ENCODE measurements at places on chromosomes 11 and 22.

DNA sequence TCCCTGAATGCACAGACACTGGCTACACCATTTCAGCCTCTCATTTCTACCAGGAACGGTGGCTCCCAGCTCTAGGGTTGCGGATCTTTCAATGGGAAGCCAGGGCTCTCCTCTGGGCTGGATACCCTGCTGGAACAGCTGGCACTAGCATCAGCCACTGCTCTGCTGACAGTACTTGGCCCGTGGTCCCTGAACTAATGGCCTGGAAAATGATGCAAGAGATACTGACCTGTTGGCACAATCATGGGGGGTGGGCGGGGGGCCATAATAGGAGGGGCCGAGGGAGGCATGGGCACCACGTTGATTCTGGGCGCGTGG lies 10.7 kb upstream of the TBC1D10A start:
- no peak for DNase-seq

- DNase-seq, result no peak
Measured at GRCh38 chr11:113386866-113387265, 713 bp upstream of the ANKK1 start.

- peak; percentile 61 for DNase-seq
Measured at GRCh38 chr11:95339086-95339901, 108.3 kb upstream of the SESN3 start.

DNA sequence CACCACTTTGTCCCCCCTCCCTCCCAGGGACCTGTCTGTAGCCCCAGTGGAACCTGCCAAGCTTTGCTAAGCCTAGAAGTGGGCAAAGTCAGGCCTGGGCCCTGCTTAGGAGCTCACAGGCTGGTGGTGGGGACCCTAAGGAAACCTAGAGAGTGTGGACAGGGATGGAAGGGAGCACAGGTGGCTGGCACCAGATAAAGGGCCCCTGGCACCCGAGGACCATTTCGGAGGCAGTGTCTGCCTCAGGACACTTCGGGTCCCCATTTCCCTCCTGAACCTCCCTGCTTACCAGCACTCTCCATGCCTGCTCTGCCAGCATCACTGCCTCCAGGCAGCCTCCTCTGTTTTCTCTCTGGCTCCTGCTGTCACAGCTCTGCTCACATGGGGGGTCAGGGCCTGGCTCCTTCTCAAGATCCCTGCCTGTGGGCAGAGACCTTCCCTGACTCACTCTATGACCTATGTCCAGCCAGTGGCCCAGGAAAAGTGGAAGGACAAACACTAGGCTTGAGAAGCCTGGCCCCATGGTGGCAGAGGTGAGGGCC lies 13.6 kb upstream of the OMP start:
- DNase-seq, result no peak

- DNase-seq, result no peak
Measured at GRCh38 chr22:43980996-43981395, 25.8 kb downstream of the SAMM50 start.

DNA sequence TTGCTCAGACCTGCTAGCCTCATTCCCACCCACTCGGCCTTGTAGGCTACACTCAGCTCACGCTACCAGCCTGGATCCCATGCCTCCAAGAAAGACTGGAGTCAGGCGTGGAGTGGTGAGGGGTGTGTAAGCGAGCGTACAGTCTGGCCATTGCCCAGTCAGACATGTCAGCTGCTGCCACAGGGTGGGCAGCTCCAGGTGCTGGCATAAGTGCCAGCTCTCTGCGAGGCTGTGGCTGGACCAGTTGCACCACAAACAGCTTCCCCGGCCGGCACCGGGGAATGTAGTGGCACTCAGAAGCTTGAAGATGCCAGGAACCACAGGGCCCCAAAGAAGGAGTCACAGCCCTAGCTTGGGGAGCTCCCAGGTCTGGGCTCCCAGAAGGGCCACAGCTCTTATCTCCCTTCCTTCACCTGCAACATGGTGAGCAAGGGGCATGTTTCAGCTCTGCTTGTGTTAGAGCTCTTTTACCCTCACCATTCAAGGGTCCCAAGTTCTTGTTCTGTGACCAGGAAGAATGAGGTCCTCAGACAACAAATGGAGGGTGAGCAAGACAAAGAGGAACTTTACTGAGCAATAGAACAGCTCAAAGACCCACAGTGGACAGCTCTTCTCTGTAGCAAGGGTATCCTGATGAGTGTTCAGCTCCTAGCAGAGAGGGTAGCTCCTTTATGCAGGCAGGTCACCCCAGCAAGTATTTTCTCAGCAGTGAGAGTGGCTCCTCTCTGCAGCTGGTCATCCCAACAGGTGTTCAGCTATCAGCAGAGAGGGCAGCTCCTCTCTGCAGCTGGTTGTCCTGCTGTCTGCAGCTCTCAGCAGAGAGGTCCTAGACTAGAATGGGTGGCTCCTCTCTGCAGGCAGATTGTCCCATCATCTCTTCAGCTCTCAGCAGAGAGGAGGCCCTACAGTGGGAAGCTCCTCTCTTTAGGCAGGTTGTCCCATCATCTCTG lies 6.0 kb downstream of the SBF2 start:
- no peak for DNase-seq

GRCh38 chr11:35307221-35307621 lies 112.1 kb downstream of the SLC1A2 start:
- DNase-seq, result no peak

DNA sequence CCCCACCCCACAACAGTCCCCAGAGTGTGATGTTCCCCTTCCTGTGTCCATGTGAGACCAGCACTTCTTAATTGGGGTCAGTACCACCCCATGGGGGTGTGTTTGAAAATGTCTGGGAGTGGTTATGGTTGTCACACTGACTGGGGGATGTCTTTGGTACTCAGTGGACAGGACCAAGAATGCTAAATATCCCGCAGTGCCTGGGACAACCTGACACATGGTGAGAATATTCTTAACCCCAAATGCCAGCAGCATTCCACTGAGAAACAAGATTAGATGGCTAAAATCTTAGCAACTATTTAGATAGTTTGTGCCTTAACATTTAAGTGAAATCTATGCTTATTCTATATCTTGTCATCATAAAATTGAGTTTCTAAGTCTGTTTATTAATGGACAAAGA lies 177.5 kb upstream of the ZBED5 start:
- no peak for DNase-seq

- DNase-seq, result no peak
Measured at GRCh38 chr22:49702068-49702397, 125.6 kb downstream of the BRD1 start.

GRCh38 chr11:130471731-130472433 lies 23.4 kb downstream of the ADAMTS15 start:
- DNase-seq, result no peak

DNA sequence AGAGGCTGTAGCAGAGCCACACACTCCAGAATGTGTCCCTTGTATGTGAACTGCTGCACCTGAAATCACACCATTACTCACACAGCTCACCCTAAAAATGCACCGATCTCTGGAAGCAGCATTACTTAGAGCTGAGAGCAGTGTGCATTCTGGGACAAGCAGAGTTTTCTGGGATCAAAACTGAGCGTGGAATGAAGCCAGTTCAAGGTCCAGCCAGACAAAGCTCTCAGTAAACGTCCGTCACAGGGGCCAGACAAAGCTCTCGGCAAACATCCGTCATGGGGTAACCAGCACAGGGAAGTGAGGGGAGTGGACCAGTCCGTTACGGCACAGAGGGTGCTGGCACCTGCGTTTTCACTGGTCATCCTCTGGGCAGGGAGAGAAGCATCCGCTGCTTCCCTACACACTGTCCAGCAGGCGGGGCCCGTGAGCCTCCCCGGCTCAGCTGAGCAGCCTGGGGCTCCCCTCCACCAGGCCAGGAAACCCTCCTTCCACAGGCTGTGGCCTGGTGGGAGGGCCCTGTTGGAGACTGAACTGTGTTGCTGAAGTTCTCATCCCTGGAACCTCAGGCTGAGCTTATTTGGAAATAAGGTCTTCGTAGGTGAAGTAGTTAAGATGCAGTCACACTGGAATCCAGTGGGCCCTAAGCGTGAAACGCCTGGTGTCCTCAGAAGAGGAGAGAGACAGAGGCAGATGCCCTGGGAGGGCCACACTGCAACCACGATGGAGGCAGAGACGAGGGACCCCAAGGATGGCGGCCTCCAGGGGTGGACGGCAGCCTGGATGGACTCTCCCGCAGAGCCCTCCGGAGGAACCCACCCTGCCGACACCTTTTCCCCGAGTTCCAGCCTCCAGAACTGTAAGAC lies 883.9 kb downstream of the BRD1 start:
- no peak for DNase-seq

GRCh38 chr11:20032577-20033260 lies 127.6 kb downstream of the DBX1 start:
- peak; percentile 78 for DNase-seq

DNA sequence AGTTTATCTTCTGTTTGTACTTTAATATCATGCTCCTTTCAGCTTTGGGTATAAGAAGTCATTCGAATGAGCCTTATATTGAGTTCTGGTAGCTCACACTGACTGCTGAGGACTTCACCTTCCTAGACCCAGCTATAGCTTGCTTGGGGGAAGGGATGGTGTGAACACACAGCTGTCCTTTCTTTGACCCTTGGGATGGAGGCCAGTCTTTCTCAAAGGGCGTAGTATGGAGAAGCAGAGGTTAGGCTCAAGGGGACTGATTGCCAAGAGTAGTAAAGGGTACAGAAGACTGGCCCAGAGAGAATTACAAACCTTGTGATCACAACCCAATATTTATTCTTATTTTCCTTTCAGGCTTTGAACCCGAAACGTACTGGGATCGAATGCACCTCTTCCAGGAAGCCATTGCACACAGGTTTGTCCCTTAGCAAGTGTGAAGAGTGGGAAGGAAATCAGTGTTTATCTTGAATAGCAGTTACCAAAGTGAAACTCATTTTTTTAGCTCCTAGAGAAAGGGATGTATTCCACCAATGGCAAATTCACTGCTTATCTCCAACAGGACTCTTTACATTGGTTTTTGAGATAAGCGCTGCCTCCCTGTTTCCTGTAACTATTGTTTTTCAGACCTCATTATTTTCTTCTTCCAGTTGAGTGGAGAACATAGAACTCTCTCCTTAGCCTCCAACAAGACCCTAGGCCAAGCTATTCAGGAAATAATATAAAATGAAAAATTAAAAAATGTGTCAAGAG lies 42.8 kb upstream of the YWHAH start:
- no peak for DNase-seq

- no peak for DNase-seq
Measured at GRCh38 chr22:30705710-30706651, 11.3 kb downstream of the OSBP2 start.

DNA sequence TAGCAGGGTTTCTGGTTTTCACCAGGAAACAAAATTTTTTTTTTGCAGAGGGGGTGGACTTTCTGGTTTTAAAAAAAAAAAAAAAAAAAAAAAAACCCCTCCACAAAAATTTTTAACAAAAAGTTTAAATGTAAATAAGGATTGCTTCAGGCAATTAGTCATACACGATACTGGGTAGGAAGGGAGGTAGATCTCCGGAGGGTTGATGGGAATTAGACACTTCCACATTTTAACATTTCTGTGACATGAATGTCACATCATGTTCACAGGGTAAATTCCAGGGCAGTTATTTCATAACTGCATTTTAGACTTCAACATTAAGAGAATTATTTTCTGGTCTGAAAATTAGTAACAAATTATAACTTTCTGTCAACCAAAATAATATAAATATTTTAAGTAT lies 15.9 kb downstream of the NUP98 start:
- DNase-seq, result peak; percentile 54

DNA sequence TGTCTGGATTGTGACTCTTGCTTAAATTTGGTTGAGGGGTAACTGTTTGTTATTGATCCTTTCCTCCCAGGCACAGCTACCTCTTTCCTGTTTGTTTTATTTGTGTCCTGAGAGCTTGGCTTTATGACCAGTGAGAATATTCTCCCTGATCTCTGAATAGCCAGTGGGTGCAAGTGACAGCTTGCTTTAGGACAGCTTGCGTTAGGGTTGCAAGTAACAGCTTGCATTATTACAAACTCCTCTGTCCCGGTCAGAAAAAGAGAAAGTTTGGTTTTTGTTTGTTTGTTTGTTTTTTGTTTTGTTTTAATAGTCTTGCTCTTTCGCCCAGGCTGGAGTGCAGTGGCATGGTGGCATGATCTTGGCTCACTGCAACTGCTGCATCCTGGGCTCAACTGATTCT lies 3.3 kb upstream of the KLHL22 start:
- DNase-seq, result peak; percentile 56

- DNase-seq, result peak; percentile 35
Measured at GRCh38 chr11:42770444-42771065, 541.2 kb upstream of the API5 start.

GRCh38 chr11:19838994-19839768 lies 126.5 kb downstream of the NAV2 start:
- DNase-seq, result no peak

DNA sequence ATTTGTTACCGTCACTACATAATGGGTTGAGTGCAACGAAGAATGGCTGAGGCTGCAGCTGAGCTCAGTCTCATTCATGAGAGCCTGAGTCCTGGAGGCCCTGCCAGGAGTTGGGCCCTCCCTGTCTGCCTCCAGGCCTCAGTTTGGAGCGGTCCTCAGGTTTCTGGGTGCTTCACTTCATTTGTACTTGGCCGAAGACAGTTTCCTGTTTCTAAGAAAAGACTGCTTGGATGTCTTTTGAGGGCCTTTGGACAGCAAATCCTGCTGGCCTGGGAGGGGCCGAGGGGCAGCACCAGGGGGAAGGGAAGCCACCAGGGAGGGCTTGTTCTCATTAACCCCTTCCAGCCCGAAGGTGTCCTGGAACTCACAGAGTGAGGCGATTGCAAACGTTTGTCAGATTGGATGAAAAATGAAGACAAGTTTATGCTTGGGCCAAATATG lies 163.1 kb downstream of the ETS1 start:
- DNase-seq, result no peak

DNA sequence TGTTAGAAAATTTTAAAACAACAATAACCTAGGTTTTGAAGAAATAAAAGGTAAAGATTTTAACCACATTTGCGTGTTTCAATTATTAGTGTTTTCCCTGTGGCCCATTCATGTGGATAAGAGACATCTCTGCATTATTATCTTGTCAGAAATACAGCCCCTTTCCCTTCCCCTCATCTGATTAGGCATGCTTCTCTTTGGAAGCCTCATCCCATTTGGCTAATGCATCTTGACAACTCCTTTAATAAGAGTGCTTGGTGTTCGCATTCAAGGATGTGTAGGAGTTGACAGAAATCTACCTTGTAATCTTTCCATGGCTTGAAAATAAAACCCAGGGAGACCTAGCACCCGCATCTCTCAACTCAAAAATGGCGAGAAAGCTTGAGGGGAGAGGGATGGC lies 635.5 kb downstream of the NTM start:
- DNase-seq, result no peak

DNA sequence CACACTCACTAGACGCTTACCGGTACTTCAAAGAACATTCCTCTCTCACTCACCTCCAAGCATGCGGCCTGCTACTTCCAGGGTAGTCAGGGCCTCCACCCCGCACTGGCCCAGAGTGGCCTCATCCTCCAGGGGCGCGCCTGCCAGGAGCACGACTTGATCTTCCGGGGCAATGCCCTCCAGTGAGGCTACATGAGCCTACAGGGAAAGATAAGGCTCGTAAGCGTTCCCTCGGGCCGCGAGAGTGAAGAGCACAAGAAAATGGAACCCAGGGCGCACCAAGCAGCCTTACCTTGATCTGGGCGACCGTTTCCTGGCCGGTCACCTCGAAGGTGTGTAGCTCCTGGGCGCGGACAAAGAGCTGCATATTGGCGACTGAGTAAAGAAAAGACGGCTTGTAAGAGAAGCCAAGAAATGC lies 478 bp downstream of the FAU start:
- no peak for DNase-seq
